Bone marrow (tissue), 2 donors: ENCODE measurements at places on chromosomes 4 and X.

DNA sequence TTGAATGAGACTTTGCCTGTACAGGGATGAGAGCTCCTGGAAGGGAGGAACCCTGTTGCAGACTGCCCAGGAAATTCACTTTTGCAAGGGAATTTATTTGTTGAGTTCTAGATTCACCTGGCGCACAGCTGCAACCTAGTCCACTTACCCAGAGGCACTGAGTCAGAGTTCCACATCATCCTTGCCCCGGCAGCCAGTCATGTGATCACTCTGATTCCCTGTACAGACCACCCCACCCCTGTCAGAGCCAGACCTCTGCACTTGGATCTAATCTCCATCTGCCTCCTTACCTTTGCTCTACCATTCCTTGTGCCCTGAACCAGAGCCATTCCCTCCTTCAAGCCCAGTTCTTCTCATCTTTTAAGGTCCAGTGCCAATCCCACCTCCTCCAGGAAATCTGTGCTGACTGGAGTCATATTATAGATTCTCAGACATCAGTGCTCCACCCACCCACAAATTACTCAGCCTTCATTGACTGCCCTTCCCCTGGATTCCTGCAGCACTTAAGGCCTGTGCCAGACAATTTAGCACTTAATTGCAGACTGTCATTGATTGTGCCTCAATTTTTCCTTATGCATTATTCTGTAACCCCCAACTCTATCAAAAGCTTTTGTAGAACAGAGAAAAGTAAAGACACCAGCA, 84.1 kb upstream of the MAGEA4 start:
- DNase-seq, result no peak

- DNase-seq, result no peak
Observed at GRCh38 chrX:69033936-69034335, 131.3 kb downstream of the PJA1 start.

DNA sequence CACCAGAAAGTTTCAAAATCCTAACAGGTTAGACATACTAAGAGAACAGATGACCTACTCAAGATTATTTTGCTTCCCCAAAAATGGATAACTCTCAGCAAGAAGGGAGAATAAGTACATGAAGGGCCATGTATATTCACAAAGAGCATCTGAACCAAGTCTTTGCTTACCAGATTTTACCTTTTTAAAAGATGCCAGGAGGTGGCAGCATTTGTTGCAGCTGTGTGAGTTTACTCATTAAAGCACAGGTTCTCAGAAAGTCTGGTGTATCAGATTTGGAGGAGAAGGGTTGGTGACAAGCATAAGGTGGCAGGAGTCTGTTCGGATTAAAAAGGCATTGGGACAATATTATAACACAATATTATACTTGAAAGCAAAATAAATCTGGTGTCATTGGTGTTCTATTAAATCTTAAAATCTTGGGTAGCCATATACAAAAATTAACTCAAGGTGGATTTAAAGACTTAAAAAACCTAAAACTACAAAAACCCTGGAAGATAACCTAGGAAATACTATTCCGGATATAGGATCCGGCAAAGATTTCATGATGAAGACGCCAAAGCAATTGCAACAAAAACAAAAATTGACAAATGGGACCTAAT, 51.3 kb upstream of the NFKB1 start:
- peak; percentile 59 for DNase-seq

- DNase-seq, result no peak
Observed at GRCh38 chrX:132740316-132741123, 217.9 kb downstream of the HS6ST2 start.

- no peak for DNase-seq
Observed at GRCh38 chrX:8048466-8048865, 121.3 kb upstream of the PNPLA4 start.

GRCh38 chr4:142713282-142714030, 132.6 kb downstream of the INPP4B start:
- no peak for DNase-seq

DNA sequence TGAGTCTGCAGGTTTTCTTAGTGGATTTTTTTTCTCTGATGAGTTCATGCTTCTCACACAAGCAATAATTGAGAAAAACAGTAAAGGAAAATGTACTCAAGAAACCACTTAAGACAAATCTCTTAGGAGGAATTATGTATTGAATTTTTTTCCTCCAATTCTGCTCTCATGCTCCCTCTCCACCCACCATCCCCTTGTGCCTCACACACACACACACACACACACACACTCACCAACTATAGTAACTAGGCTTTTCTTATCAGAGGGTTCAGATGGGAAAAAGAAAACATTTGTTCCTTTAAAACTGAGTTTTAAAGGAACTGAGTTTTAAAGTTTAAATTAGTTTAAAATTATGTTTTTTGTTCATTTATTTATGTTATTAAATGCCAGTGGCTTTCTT, 47.0 kb upstream of the ANXA10 start:
- no peak for DNase-seq

GRCh38 chr4:42420140-42420539, 22.9 kb downstream of the SHISA3 start:
- no peak for DNase-seq

DNA sequence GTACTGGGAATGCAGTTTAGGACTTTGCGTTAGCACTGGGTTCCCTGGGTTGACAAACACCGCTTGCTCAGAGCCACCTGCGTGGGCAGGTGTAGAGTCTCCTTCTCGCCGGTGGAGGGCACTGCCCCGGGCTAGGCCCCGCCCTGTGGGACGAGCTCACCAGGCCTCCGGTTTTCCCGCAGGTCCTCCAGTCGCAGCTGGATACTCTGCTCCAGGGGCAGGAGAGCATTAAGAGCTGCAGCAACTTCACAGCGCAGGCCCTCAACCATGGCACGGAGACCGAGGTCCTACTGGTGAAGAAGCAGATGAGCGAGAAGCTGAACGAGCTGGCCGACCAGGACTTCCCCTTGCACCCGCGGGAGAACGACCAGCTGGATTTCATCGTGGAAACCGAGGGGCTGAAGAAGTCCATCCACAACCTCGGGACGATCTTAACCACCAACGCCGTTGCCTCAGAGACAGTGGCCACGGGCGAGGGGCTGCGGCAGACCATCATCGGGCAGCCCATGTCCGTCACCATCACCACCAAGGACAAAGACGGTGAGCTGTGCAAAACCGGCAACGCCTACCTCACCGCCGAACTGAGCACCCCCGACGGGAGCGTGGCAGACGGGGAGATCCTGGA, 49.2 kb upstream of the MND1 start:
- DNase-seq, result no peak

DNA sequence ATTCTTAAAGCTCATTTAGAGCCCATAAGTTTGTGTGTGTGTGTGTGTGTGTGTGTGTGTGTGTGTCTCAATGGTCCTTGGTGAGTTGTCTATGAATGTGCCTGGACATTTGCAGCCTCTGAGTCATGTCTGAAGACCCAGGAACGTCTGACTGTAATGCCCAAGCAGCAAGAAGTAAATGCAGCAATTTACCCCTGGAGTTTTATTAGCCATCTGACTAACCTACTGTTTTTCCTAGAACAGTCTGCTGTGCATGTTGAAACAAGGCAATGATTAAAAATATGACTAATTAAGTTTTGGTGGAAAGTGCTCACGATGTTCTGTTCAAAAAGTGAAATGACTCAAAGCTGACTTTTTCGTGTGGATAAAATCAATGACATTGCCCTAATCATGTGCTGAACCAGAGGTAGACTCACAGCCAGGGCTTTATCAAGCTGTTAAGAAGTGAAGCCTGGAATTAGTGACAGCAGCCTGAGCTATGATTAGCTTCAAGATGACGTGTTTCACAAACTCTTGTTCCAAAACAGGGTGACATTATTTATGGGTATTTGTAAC, 201.6 kb downstream of the CPE start:
- DNase-seq, result no peak

DNA sequence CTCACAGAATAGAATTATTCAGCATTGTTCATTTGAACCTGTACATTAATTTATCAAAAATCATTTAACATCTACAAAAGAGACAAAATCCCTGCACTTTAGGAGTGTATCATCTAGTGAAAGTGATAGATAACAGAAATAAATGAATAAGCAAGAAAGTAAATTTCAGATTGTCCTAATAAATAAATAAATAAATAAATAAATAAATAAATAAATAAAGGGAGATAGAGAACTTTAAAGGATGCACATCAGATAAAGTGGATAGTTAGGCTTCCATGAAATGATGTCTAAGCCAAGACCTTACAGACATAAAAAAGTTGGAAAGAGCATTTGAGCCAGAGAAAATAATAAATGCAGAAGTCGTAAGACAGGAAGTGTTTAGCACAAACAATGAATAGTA, 444.7 kb downstream of the CFAP47 start:
- no peak for DNase-seq

DNA sequence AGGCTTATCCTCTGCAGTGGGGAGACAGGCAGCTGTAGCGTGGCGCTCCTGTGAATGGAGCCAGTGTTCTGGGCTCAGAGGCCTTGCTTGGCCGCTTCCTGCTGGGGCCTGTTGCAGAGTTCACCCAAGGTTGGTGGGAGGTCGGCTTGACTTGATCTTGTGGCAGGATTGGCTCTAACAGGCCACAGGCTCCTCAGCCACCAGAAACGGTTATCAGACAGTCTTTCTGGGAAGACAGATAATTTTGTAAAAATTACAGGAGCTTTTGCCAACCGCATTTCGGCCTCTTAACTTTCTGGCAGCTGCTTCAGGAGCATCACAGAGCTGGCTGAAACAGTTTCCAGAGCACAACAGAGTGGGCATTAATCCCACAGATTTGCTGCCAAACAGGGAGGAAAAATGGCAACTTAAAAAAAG, 66.4 kb downstream of the DIPK2B start:
- no peak for DNase-seq

DNA sequence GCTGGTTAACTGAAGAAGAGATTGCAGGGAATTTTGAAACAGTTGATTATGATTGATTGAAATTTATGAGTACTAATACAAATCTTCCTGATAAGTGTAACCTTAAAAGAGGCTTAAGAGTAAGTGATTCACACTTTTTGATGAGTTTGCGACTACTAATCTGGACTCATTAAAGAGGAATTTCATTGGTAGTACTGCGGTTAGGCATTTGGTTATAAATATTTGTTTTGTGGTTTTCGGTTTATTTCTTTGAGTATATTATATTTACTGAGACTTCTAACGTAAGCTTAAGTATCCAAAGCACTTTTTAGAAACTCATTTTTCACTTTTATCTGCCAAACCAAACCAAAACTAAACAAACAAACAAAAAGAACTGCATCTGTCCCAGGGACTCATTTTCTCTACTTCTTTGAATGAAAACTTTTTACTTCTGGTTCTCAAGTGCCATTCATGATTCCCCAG, 20.7 kb downstream of the SLIT2 start:
- DNase-seq, result no peak

- DNase-seq, result no peak
Observed at GRCh38 chr4:34619531-34620162, 1624.7 kb downstream of the ARAP2 start.

- DNase-seq, result no peak
Observed at GRCh38 chr4:70954032-70954431, 39.4 kb upstream of the DCK start.

DNA sequence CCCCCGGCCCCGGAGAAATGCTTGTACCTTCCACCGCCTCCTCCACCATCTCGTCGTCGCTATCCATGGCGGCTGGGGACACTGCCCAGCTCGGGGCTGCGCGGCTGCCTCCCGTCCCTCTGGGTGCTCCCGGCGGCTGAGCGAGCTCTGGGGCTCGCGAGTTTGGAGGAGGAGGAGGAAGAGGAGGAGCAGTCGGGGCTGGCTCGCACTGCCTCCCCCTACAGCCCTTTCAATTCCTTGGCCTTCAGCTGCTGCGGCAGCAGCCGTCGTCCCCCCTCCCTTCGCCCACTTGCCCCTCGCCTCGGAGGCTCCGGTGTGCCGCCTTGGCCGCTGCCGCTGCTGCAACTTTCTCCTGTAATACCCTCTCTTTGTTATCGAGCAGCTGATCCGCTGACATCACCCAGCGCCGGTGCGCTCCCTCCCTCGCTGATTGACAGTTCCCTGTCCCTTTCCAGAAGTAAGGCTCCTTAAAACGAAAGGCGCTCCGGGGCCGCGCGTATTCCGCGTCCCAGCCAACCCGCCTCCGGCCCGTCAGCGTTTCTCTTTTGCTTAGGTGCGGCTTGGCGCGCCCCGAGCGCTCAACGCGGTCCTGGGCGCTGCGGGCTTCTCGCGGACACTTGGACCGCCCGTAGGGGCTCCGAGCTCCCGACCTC, at the start of gene SETD7:
SETD7 (minus strand) TSS at position 149 of the 653 bp plus-strand sequence; CDS start at position 67, 82 bp downstream.
- DNase-seq, result peak; percentile 59

GRCh38 chr4:4831266-4831665, 28.2 kb upstream of the MSX1 start:
- DNase-seq, result no peak
